ENCODE measurements at places on chromosomes 13 and 19. TPM values are rescaled to one million over a fixed set of nuclear protein-coding genes. Genes with fewer than 3 reads are reported as not detected.
A peak's percentile ranks its signal among the peaks of the same experiment; 100 is the strongest.

PSG3 gene
- total RNA-seq: not detected

OBI1 gene
- total RNA-seq: 17.5 TPM

ABHD13 gene
- 3.8 TPM for total RNA-seq

STXBP2 gene
- total RNA-seq: 96.4 TPM

PPFIA3 gene
- total RNA-seq: 3.9 TPM

PAK4 gene
- 9.8 TPM for total RNA-seq

RETN gene
- total RNA-seq: not detected

MYBPC2 gene
- total RNA-seq: 0.59 TPM

CD33 gene
- total RNA-seq: not detected

- H3K36me3 ChIP-seq: peaks cover 23% of the 10 kb centered on the region
- H3K27me3 ChIP-seq: no peaks in the 10 kb centered on the region
- no peak overlapping the region for H3K27ac ChIP-seq
- DNase-seq: no peak
- H3K4me3 ChIP-seq: no peak overlapping the region
Measured at GRCh38 chr19:47373246-47374240, 24.4 kb downstream of the DHX34 start.

DNA sequence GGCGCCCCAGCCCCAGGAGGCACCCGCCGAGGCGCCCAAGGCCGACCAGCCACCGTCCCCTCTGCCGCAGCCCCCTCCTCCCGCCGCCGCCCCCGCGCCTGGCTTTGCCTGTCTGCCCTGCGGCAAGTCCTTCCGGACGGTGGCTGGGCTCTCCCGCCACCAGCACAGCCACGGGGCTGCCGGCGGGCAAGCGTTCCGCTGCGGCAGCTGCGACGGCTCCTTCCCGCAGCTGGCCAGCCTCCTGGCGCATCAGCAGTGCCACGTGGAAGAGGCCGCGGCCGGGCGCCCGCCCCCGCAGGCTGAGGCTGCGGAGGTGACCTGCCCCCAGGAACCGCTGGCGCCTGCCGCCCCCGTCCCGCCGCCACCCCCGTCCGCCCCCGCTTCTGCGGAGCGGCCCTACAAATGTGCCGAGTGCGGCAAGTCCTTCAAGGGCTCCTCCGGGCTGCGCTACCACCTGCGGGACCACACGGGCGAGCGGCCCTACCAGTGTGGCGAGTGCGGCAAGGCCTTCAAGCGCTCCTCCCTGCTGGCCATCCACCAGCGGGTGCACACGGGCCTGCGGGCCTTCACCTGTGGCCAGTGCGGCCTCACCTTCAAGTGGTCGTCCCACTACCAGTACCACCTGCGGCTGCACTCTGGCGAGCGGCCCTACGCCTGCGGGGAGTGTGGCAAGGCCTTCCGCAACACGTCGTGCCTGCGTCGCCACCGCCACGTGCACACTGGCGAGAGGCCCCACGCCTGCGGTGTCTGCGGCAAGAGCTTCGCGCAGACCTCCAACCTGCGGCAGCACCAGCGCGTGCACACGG lies 2.6 kb upstream of the NAT14 start:
- no peak overlapping the region for H3K27ac ChIP-seq
- H3K36me3 ChIP-seq: no peaks in the 10 kb centered on the region
- no peak for DNase-seq
- no peak overlapping the region for H3K4me3 ChIP-seq
- H3K4me1 ChIP-seq: peaks cover 37% of the 10 kb centered on the region
- H3K27me3 ChIP-seq: no peaks in the 10 kb centered on the region

DNA sequence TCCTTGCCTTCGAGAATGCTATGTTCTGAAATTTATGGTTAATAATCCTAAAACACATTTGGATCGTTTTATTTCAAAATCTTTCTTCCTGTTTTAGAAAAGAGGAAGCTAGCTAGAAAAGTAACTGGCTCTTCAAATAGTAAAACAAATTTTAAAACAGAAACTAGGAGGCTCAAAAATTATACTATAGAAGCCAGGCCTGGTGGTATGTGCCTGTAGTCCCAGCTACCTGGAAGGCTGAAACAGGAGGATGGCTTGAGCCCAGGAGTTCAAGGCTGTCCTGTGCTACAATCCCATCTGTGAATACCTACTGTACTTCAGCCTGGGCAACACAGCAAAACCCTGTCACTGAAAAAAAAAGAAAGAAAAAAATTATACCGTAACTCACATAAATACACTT lies 57.9 kb downstream of the ELF1 start:
- H3K27ac ChIP-seq: peak overlapping the region; percentile 75
- H3K4me1 ChIP-seq: peaks cover 74% of the 10 kb centered on the region
- no peak for DNase-seq
- H3K4me3 ChIP-seq: peak overlapping the region; percentile 8
- H3K36me3 ChIP-seq: peaks cover 48% of the 10 kb centered on the region
- no peaks in the 10 kb centered on the region for H3K27me3 ChIP-seq

DNA sequence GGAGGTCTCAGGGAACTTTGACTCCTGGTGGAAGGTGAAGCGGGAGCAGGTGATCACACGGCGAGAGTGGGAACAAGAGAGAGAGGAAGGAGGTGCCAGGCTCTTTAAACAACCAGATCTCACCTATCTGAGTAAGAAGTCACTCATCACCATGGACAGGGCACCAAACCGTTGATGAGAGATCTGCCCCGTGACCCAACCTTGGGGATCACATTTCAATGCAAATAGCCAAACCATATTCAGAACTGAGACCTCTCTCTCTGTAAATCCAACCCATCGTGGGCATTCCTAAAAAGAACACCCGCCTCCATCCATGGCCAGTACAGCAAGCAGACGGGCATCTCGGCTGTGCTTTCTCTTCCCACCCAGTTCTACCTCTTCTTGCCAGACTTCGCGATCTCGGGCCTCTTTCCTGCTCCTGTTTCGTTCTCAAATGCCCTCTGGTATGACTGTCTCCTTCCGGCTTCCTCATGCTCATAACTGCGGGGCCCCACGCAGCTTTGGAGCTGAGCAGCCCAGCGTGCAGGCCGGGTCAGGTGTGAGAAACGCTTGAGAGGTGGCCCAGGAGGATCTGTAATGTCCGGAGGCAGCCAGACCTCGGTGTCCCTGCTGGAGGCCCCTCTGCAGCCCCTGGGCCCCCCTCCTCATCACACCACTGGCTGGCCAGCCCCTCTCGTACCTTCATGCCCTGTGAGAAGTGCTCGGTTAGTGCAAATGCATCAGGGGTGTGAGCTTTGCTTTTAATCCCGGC lies 97.0 kb upstream of the GPR183 start:
- H3K4me3 ChIP-seq: no peak overlapping the region
- H3K27me3 ChIP-seq: no peaks in the 10 kb centered on the region
- H3K4me1 ChIP-seq: peaks cover 51% of the 10 kb centered on the region

- H3K4me1 ChIP-seq: peaks cover 7% of the 10 kb centered on the region
- no peak overlapping the region for H3K4me3 ChIP-seq
- H3K36me3 ChIP-seq: no peaks in the 10 kb centered on the region
- H3K27ac ChIP-seq: no peak overlapping the region
- DNase-seq: no peak
- no peaks in the 10 kb centered on the region for H3K27me3 ChIP-seq
Measured at GRCh38 chr19:950352-951066, 24.7 kb downstream of the ARID3A start.

DNA sequence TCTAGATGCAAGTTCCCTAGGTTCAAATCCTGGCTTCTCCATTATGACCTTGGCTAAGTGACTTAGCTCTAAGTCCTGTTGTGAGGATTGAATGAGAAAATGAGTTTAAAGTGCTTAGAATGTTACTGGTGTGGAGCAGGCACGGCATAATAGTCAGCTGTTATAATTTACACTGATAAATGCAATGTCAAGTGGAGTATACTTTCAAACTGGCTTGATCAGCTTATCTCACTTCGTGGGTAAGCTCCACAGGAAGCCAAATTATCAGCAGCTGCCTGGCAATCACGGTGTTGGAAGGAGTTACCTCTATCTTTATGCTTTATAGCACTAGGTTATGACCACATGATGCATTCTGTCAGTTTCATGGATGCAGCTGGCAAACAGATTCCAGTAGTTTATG lies 272.8 kb downstream of the OLFM4 start:
- no peak overlapping the region for H3K27ac ChIP-seq
- DNase-seq: no peak
- no peaks in the 10 kb centered on the region for H3K4me1 ChIP-seq
- no peaks in the 10 kb centered on the region for H3K36me3 ChIP-seq

Data from activated CD8-positive, alpha-beta T cell treated with anti-CD3 and anti-CD28 coated beads for 36 hours (primary cell).